Right cardiac atrium (tissue), 5 donors: ENCODE measurements at places on chromosomes 7 and 10.

GRCh38 chr7:54179321-54180029, 362.7 kb upstream of the VSTM2A start:
- DNase-seq, result no peak

DNA sequence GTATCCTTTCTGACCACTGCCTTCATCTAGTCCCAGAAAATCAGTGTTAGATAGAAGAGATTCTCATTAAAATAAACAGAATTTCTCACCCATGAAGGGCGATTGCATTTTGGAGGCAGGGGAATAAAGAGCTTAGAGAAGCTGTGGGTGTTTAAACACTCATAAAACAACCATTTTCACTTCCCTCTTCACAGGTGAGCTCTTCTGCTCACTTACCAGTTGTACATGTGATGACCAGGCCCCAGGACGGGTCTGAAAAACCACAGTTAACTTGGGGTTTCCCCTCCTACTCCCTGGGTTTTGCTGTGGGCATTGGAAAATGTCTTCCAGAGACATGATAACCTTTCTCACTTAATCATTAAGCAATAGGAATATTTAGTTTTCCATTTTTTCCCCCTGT, 411.6 kb upstream of the DPP6 start:
- DNase-seq, result no peak

GRCh38 chr7:55595511-55595910, 23.2 kb upstream of the VOPP1 start:
- no peak for DNase-seq

DNA sequence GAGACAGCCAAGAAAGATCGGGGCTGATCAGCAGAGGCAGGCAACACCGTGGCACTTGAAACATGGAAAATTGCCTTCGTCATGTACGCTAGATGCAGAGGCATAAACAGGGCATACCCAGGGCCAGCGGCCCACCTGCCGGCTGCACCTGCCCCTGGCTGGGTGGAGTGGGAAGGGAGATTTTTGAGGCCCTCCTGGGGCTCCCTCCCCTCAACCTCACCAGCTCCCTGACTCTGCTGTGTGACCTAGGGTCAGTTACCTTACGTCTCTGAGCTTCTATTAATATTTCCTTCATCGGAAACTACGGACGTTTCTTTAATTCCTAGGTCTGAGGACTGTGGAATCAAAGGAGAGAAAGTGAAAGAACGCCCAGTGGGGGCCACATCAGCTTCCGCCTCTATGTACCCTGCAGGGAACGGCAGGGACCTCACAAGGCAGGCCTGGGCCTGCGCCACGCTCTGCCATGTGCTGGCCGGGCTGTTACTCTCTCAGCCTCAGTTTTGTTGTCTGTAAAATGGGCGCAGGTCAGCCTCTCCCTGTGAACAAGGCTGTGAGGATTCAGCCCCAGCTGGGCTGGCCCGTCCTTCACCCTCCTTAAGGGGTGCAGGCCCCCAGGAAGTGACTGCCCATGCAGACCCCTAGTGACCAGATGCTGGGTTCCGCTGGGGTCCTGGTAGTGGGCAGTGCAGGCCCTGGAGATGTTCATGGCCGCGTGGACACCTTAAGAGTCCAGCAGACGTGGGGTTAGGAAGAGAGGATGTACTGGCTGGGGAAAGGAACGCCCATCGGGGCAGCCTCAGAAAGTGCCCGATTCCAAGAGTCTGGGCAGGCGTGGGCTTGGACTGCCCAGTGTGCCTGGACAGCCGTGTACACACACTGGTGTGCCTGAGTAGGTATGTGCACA, 22.7 kb downstream of the ELFN1 start:
- DNase-seq, result no peak

- DNase-seq, result no peak
Observed at GRCh38 chr10:125656523-125656922, 26.4 kb downstream of the TEX36 start.

- no peak for DNase-seq
Observed at GRCh38 chr7:128446306-128446705, 9.4 kb upstream of the HILPDA start.

DNA sequence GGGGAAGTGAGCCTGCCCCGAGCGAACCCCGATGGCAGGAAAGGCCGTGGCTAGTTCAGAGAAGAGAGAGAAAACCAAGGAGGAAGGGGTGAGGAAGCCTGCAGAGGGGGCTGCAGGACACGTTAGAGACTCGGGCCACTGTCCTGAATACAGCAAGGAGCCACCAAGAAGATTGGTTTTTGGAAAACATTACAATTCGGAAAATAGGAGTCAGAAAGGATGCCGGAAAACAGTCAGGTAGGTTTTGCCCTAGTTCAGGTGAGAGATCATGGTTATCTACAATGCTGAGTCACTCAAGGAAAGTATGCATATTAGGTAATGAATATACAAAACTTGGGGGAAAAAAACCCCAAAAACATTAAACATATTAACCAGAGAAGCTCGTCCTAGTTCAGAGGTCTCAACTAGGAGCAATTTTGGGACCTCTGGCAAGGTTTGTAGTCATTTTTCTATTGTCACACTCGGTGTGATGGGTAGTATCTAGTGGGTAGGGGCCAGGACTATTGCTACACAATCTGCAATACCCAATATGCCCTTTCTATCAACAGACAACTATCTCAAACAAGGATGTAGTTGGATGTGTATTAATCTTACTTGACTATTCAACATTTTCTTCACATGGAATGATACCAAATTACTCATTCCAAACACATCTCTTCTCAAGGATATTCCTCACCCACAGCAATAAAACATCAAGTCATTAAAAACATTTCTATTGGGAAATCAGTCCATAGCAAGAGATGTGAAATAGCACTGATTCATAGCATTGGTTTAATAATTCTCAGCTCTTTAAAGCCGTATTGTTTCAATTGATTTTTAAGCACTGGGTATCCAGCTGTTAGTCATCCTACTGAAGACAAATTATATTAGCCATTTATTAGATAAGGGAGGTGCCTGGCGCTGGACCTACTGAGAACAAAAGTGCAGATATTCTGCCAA, 74.4 kb upstream of the RSU1 start:
- DNase-seq, result peak; percentile 91

DNA sequence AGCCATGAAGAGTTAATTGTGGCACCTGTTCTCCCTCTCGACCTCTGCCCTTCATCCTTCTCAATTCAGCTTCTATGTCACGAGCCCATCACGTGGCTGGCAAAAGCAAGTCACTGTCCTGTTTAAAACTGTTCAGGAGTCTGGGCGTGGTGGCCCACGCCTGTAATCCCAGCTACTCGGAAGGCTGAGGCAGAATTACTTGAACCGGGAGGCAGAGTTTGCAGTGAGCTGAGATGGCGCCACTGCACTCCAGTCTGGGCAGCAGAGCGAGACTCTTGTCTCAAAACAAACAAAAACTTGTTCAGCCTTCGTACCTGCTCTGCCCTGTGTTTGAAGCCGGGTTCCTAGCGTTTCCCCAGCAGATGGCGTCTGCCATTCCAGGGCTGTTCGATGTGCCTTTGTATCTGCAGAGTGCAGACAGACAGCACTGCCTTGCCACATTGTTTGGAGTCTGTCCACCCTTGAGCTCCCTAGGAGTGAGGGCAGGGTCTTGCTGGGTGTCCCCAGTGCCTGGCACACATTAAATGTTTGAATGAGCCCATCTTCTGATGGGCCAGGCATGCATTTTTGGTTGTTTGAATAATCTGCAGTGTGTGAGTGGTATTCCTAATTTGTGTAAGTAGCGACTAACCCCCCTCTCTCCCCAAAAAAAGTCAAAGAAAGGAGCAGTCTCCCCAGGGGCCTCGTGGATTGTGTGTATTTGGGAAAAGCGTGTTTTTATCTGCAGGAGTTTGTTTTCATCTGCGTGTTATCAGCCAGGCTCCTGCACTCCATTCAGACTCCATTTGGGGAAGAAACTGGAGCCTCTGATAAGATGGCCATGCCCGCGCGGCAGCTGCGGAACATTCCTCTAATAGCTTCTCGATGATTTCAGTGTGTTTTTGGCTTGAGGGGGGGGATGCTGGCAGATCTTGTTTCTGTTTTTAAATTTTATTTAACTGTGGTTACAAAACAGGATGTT, 61.2 kb downstream of the DNAJB6 start:
- peak; percentile 84 for DNase-seq

DNA sequence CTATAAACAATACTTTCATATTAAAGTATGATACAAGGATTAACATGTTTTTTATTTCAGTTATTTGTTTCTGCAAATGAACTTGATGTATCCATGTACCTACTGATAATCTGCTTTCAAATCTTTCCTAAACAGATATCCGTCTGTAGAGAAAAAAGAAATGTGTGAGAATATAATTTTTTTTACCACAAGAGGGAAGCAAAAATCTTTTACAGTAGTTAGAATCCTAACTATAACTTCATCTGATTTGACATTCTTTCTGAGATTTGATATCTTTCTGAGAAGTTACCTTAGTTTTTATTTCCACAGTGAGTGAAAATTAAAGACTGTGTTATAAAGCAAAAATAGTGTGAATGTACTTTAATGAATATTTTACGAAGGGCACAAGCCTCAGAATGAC, 203.9 kb upstream of the PCLO start:
- DNase-seq, result no peak

DNA sequence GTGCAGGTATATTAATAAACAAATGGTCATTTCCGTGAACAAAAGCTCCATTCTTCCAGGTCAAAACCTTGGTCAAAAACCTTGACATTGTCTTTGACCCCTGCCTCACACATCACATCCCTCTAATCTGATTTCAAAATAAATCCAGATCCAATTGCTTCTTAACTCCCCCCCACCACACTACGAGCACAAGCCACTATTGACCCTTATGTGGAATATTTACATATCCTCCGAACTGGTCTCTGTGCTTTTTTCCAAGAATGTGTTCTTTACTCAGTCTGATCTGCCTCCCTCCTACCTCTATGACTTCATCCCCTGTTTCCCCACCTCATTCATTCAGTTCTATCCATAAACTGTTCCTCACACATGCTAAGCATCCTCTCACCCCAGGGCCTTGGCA, 313.6 kb upstream of the NPVF start:
- no peak for DNase-seq

GRCh38 chr10:132951926-132952325, 9.6 kb upstream of the CFAP46 start:
- no peak for DNase-seq

DNA sequence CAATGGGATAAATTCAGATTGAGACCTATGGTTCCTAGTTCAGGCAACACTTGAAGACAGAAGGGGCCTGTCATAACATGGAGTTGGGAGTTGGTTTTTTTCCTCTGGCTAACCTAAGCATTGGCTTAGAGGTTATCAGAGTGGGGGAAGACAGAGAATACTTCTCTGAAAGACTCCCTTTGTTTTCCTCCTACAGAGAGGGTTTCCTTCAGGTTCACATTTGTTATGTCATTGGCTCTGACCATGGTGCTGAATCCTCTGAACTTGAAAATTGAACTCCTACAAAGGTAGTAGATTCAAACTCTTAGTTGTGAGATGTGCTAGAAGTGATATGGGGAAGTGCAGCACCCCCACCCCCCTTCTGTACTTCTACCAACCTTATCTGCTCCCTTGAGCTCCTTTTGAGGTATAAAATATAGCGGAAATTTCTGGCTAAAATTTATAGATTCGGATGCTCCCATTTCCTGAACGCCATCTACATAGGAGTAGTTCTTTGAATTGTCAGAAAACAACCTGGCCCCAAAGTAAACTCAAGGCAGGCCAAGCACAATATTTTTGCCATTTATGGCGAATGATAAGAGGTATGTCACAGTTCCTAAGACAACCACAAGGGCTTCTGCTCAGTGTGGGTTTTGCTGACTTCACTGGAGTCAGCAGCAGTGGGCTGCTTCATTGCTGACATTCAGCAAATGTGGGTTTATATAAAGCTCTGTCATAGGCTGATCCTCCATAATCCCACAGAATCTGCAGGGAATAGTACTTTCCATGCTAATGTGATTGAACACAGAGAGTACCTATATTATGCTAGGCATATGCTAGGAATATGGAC, 131.6 kb upstream of the KLF14 start:
- DNase-seq, result no peak

DNA sequence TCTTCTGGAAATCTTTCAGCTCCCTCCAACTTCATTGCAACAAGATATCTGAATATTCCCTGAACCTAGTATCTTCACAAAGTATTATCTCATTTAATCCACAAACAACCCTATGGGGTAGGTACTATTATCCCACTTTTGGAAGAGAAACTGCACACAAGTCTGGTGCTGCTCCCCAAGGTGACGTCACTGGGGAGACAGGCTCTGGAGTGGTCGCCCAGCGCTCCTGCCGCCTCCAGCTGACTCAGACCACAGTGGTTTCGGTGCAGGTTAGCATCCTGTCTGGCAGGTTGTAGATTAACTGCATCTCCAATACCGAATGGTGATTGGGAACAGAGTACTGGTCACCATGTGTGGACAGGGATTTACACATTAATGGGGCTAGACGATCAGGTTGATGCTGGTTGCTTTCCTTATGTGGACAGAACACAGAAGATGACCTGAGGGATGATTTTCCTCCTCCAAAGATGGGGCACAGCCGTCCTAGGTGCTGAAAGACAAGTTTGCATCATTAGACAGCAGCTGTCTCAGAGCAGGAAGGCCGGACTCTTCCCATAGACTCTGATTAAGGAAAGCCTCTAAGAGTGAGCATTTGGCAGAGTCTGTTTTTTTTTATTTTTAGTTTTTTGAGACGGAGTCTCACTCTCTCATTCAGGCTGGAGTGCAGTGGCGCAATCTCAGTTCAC, 128.6 kb downstream of the TRRAP start:
- DNase-seq, result no peak

DNA sequence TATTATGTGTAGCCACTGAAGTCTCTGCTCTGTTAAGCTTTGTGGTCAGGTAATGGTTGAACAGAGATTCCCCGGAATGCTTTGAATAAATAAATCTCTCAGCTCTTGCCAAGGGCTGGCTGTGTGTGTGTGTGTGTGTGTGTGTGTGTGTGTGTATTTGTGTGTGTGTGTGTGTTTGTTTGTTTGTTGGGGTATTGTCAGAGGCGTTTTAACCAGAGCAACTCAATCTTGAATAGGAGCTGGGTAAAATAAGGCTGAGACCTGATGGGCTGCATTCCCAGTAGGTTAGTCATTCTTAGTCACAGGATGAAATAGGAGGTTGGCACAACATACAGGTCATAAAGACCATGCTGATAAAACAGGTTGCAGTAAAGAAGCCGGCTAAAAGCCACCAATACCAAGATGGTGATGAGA, 256.2 kb upstream of the CACNA2D1 start:
- DNase-seq, result no peak

DNA sequence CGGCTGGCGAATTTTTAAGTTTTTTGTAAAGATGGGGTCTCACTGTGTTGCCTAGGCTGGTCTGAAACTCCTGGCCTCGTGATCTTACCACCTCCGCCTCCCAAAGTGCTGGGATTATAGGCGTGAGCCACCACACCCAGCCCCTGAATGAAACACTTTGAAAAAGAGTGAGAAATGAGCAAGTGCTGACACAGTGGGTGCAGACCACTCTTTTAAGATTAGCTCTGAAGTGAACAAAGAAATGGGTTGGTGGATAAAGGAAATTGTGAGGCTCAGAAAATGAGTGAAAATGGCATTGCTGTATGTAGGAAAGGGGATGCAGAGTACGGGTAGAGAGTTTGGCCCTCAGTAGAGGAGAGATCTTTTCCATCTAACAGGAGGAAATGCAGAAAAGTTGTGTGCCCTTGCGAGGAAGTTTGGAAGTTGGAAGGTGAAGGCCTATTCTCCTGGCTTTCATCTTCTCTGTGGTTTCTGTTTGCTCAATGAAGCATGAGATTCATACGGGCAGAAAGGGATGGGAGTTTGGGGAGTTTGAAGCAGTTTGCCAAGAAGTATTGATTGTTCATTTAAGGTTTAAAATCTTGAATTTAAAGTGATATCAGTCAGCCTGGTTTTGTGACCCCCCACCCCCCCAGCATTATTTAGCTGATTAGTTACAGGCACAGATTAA, 11.0 kb downstream of the MAPK8 start:
- DNase-seq, result no peak
